ENCODE measurements at places on chromosomes 2 and 18. TPM values are rescaled to one million over a fixed set of nuclear protein-coding genes. Genes with fewer than 3 reads are reported as not detected.

DNA sequence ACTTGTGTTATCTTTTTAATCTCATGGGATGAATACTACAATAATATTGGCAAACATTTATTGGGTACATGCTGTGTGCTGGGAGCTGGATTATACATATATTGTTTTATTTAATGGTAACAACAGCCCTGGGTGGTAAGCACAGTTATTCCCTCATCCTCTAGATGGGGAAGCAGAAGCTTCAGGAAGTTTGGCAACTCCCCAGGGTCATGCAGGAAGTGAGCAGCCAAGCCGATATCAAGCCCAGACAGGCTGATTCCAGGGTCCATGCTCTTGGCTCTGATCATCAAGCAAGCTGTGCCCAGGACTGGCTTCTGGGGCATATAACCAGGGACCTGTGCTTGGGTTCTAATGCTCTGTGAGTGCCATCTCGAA, 155.8 kb downstream of the ZNF516 start:
- DNase-seq = no peak

DNA sequence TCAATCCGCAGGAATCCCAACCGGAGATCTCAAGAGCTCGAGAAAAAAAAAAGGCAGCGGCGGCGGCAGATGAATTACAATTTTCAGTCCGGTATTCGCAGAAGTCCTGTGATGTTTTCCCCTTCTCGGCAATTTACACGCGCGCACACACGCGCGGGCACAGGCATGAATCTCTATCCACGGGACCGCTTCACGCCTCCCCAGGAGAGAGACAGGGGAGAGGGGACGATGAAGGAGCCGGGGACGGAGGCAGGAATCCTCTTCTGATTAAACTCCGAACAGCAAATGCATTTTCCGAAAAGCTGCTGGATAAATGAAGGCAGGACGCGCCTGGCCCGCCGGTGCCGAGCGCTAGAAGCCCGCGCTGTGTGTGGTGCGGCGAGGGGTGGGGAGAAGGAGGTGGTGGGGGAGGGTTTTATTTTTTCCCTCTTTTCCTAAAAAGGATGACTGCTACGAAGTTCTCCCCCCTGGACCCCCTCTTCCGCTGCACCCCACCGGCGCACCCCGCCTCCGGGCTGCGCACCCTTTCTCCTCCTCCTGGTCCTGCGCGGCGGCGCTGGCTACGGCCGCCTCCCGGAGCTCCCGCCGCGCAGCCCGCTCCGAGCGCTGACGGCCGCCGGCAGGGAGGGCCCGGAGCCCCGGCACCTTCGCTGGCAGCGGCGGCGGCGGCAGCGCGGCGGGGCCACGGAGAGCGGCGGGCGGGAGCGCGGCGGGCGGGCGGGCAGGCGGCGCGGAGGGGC, at the start of gene BCL2:
Gene BCL2, minus strand, starts transcription at position 387 of the 740 bp plus-strand sequence.
- DNase-seq = no peak

GRCh38 chr18:13576598-13576997, 149.8 kb downstream of the FAM210A start:
- DNase-seq = no peak

GRCh38 chr18:10682368-10682714, 156.5 kb downstream of the NAPG start:
- no peak for DNase-seq

DNA sequence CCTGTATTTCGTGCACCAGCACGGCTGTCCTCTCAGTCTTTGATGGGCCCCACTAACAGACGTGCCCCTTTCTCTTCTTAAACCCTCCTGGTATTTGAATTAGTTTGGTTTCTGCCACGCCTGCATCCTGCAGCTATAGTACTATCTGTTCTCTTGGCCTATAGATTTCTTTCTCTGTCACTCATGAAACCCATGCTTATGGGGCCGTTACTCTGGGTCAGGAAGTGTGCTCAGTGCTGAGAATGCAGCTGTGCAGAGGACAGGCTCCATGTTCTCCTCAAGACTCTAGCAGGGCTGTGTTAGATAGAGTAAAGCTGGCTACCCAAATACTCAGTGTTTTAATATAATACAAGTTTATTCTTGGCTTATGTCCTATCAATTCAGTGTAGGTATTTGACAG, 180.0 kb downstream of the INSIG2 start:
- DNase-seq = no peak

DNA sequence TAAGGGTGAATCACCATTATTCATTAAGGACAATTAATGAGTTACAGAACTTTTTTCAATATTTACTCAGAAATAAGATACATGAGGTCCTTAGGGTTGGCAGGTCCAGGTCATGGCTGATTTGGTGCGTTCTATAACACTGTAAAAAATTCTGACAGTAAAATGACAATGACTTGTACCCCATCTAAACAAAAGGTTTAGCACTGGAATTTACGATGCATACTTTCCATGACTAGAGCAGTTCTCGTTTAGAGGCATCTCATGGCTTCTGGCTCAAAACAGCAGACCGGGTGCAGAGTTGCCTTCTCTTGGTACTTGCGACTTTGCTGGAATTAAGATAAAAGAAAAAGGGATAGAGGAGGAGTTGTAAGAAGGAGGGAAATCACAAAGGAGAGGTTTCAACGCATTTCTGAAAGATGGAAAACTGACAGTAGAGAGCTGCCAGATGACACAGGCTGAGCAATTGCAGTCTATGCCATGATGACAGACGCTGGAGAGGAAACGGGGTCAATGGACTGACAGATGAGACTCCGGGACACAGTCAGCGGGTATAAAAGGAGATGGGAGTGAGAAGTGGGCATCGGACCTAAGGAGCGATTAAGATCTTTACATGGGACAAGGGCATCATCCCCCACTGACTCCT, 4.1 kb upstream of the CYS1 start:
- no peak for DNase-seq

GRCh38 chr2:95306336-95306895, 9.3 kb downstream of the KCNIP3 start:
- no peak for DNase-seq

DNA sequence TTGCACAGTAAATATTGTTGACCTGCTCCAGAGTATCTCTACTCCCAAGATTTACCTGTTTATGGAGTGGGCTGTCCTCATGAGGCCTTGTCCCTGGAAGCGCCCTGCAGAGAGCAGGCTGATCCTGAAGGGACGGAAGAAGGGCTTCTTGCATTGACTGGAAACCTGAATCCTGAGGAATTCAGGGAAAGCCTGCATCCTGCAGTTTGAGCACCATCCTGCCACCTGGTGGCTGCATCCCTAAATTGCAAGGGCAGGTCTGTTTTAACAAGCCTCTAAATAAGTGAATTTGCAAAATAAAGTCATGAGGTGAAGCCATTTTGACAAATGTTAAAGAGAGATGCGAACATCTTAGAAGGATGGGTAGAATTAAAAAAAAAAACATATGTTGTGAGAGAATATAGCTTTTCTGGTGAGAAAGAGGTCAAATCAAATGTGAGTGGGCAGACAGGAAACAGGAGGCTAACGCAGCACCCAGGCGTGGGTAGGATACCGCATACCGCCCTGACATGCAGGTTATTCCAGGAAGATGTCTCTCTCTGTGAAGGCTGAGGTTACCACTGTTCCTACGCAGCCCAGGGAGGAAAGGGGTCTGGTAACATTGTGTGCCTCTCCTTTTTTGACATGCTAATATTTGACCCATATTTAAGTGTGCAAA, 754.9 kb downstream of the RNF144A start:
- peak; percentile 52 for DNase-seq

GRCh38 chr2:40265602-40266001, 186.3 kb downstream of the SLC8A1 start:
- DNase-seq = no peak

Gene STARD6
- total RNA-seq = not detected

Gene AOX1
- 1,131 TPM for total RNA-seq
